Left hindlimb (tissue), 1 donor: ENCODE measurements at places on chromosomes 11 and 22.

DNA sequence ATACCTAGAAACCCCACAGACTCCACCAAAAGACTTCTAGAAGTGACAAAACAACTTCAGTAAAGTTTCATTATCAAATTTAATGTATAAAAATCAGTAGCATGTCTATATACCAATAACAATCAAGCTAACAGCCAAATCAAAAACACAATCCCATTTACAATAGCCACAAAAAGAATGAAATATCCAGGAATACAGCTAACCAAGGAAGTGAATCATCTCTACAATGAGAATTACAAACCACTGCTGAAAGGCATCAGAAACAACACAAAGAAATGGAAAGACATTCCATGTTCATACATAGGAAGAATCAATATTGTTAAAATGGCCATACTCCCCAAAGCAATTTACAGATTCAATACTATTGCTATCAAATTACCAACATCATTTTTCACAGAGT is 46.0 kb downstream of the PRCP start:
- no peak for DNase-seq

GRCh38 chr11:39772525-39773137 is 1686.8 kb downstream of the LRRC4C start:
- no peak for DNase-seq

GRCh38 chr11:107722662-107723061 is 10.8 kb upstream of the SLN start:
- no peak for DNase-seq

- DNase-seq, result no peak
Measured at GRCh38 chr11:12754582-12755234, 80.5 kb downstream of the TEAD1 start.

GRCh38 chr11:116605543-116606459 is 167.0 kb downstream of the BUD13 start:
- no peak for DNase-seq

DNA sequence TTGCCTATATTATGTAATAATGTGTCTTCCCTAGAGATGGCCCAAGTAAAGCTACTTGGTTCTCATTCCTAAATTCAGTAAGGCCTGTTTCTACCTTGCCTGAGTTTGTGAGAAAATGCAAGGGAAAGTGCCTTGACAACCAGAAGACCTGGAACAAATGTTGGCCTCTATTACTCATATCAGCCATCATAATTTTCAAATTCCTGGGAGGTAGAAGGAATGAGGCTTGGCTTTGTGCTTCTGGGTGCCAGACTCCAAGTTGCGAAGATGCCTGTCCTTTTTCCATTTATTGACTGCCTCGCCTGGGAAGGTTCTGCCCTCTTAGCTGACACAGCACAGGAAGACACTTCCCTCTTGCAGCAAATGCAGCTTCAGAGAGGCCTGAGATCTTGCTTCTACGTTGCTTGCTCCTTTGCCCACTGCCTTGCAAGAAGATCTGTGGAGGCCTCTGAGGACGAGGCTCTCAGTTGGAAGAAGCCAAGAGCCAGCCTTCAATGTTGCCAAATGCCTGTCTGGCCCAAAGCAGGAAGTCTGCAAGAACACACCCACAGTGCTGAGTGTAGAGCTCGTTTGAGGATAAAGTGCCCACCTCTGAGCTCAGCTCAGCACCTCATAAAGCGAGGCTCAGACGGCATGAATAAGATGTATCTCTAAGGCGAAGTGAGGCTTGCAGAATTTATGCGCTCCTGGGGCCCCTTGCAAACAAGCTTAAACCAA is 120.1 kb downstream of the GALNT18 start:
- DNase-seq, result no peak

DNA sequence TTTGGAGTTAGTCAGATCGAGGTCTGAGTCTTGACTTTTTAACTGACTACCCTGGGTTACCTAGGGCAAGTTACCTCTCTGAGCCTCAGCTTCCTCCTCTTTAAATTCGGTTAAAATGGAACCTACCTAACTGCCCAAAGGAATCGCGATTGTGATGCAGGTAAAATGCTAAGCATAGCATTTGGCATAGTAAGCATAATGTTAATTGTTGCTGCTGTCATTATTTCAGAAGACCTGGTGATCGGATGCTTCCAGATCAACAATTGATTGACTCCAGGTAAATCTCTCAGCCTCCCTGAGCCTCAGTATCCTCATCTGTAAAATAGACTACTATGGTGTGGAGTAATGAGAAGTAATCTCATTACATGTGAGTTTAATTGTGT is 550 bp upstream of the SLC43A1 start:
- no peak for DNase-seq

- no peak for DNase-seq
Measured at GRCh38 chr11:121451178-121451985, 732 bp upstream of the SORL1 start.

DNA sequence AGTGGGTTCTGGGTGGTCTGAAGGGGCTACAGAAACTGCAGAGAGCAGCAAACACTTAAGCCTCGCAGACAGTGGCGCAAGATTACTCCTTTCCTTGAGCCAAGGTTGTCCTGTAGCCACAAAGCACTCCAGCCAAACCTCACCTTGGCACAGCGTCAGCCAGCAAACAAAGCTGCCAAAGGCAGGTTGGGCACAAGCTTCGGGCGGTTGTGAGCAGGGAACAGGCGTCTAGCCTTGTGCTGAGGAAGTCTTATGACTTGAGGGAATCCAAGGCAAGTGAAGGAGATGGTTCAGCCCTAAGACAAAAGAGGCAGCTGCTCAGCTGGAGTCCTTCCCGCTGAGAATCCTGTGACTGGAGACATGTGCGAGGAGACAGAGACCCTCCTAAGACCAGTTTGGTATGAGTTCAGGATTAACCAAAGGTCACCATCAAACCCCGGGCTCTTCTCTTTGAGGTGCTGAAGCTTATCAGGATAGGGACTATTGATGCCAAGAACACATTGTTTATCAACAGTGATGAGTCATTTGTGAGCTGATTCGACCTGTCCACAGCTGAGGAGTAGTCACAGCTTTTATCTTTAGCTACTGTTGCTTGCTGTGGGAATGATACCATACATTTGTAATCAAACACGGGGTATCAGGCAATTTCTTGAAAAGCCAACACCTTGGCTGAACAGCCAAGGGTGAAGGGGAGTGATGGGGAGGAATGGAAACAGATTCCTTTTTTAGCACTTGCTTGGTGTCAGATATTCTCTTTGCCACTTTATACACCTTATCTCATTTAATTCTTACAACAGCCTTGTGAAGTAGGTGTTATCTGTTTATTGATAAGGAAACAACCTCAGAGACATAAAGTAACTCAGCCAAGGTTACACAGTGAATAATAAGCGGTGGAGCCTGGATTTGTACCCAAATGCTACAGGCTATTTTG is 4.6 kb downstream of the ADM start:
- DNase-seq, result peak; percentile 74

GRCh38 chr11:42251984-42252383 is 792.5 kb upstream of the LRRC4C start:
- no peak for DNase-seq

DNA sequence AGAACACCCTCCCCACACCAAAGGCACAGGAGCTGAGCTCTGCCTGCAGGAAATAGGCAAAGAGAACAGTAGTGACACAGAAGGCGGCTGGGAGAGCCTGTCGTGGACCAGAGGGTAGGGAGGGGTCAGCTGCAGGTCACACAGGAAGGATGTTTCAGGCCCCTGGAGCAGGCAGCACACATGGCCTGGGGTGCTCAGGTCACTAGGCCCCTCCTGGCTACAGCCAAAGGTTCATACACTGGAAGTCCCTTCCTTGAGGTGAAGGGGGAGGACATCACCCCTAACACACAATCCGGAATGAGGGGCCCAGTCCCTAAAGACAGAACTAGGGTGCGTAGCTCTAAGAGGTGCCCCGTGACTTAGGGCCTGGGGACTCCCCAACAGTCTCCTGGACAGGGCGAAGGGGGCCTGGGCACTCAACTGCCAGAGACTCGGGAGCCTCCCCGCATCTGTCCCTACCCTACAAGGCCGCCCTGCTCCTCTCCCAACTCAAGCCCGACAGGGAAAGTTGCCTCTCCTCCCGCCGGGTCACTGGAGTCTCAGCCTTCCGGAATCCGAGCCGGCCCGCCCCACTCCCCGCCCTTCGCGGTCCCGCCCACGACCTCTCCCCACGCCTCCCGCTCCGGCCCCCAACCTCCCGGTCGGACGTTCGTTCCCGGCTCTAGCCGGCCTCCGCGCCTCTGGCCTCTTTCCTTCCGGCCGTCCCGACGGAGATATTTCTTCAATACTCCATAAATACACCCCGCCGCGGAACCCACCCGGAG is at the start of gene CYB5R2:
Gene CYB5R2, minus strand, starts transcription at position 541 of the 764 bp plus-strand sequence. CDS start 675 bp downstream, outside the sequence.
- DNase-seq, result peak; percentile 88

GRCh38 chr11:75337195-75337654 is 14.2 kb downstream of the ARRB1 start:
- no peak for DNase-seq

GRCh38 chr22:31173386-31174145 is 13.6 kb downstream of the RNF185 start:
- no peak for DNase-seq

GRCh38 chr11:118911113-118911879 is 14.4 kb downstream of the BCL9L start:
- no peak for DNase-seq

DNA sequence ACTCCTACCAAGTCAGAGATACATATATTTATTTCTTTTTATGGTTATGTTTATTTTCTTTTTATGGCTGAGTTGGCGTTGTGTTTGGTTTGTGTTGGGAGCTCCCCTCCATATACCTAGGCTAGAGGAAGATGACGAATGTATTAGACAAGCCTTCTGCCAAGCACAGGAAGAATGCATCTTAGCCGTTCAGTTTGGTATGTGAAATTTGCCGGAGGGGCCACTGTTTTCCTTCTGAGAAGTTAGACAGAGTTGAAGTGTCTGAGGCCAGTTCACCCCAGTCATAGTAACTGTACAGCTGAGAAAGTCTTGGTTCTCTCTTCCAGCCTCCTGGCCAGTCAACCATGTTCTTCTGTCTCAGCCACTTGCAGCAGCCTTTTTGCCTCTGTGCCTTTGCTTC is 29.8 kb downstream of the TEAD1 start:
- DNase-seq, result no peak

DNA sequence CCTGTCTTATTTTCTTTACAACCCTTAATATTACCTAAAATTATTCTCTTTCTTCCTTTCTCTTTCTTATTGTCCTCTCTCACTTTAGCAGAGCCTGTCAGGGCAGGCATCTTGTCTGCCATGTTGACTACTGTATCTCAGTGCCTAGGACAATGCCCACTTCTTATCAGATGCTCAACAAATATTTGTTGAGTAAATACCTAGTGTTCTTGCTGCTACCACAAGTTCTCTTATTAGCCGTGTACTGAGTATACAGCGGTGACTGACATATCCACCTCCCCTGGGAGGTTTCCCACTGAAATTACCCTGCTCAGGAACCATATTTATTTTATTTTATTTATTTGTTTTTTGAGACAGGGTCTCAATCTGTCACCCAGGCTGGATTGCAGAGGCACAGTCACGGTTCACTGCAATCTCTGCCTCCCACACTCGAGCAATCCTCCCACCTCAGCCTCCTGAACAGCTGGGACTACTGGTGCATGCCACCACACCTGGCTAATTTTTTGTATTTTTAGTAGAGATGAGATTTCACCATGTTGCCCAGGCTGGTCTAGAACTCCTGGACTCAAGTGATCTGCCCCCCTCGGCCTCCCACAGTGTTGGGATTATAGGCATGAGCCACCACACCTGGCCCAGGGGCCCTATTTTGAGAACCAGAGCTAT is 6.7 kb downstream of the HPX start:
- DNase-seq, result no peak

- DNase-seq, result no peak
Measured at GRCh38 chr11:124120891-124121290, 5.6 kb downstream of the VWA5A start.

- DNase-seq, result no peak
Measured at GRCh38 chr11:61598886-61599868, 18.3 kb upstream of the SYT7 start.

- DNase-seq, result no peak
Measured at GRCh38 chr11:10002221-10002620, 291.8 kb downstream of the SBF2 start.

- DNase-seq, result no peak
Measured at GRCh38 chr11:35809561-35809960, 134.3 kb upstream of the LDLRAD3 start.

GRCh38 chr11:110327508-110327907 is 31.1 kb upstream of the RDX start:
- no peak for DNase-seq

DNA sequence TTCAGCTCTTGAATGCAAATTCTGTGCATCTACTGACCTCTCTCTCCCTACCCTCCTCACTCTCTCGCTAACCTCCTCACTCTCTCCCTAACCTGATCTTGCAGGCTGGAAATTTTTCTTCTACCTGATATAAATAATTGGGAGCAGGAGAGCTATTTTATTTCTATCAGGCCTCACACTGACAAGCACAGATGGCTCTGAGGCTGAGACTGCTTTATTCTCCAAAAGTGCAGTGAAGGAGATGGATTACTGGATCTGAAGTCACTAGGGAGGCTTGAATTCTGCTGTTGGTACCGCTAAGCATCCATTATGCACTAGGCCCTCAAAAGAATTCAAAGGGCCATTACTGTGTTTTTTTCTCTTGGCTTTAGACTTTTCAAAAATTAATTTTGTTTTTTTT is 19.4 kb upstream of the LDHA start:
- DNase-seq, result no peak

DNA sequence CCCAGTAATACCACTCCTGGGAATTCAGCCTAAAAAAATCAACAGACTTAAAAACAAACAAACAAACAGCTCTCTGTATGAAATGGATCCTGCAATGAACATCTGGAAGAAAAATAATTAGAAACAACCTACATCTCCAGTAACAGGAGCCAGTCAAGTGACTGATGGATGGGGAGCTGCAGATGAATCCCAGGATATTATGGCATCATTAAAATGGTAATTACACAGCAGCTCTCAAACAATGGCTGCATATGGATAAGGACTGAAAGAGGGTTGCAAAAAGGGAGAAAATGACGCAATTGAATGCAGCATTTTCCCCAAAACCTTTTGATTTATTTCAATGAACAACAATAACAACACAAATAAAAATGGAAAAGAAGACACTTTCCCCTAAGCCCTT is 4.1 kb downstream of the NPTXR start:
- no peak for DNase-seq

- no peak for DNase-seq
Measured at GRCh38 chr11:100095809-100096208, 591.3 kb upstream of the ARHGAP42 start.

DNA sequence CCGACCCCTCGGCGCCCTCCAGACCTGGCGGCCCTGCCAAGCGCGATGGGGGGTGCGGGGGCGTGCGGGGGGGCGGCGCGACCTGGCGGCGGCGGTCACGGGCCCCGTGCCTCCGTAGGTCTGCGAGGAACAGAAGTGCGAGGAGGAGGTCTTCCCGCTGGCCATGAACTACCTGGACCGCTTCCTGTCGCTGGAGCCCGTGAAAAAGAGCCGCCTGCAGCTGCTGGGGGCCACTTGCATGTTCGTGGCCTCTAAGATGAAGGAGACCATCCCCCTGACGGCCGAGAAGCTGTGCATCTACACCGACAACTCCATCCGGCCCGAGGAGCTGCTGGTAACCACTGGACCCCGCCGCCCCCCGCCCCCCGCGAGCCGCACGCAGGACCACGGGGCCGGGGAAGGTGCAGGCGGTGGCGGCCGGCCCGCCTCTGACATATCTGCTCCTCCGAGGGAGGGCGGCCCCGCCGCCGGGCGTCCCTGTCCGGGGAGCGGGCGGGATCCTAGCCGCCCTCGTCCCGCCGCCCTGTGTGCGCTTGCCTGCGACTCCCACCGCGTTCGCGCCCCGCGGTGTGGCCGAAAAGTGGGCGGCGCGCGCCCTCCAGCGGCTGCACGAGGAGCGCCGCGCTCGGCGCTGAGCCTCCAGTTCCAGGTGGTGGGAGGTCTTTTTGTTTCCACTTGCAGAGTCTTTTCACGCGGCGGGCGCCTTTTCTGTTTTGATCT is 2.1 kb downstream of the CCND1 start:
- DNase-seq, result peak; percentile 88
